ENCODE measurements at places on chromosomes 3 and 15. TPM values are rescaled to one million over a fixed set of nuclear protein-coding genes. Genes with fewer than 3 reads are reported as not detected.

LRRK1 gene
- total RNA-seq = 13.7 TPM

RLBP1 gene
- total RNA-seq = not detected

PLSCR4 gene
- total RNA-seq = 9.2 TPM

MYO5C gene
- not detected for total RNA-seq

DNA sequence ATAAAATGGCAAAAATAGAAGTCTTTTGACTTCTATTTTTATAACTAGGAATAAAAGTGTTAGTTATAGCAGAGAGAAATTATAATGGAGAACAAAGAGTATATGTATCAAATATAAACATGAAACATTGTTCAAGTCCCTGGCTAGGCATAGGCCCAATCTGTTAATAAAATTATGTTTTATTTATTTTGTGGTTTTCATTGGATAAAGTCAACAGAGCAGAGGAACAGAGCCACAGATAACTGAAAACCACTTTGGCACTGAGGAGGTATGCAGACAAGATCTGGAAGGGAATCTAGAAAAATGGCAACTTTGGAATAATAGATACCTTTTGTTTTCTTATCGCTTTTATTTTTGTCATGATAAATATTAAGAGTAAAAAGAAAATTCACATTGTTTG, 50.4 kb upstream of the ICE2 start:
- no peak for DNase-seq

ADGRG7 gene
- total RNA-seq = not detected

KNG1 gene
- total RNA-seq = not detected
